ENCODE measurements at places on chromosomes 1 and 21. TPM values are rescaled to one million over a fixed set of nuclear protein-coding genes. Genes with fewer than 3 reads are reported as not detected.

GRCh38 chr1:248730507-248731335 is 24.8 kb downstream of the LYPD8 start:
- DNase-seq, result peak; percentile 91

SMAP2 gene
- total RNA-seq, result 35.4 TPM

GRCh38 chr1:162908780-162909179 is 47.8 kb upstream of the CCDC190 start:
- peak; percentile 89 for DNase-seq

HCN3 gene
- total RNA-seq, result 1.7 TPM

TMEM240 gene
- not detected for total RNA-seq

DNA sequence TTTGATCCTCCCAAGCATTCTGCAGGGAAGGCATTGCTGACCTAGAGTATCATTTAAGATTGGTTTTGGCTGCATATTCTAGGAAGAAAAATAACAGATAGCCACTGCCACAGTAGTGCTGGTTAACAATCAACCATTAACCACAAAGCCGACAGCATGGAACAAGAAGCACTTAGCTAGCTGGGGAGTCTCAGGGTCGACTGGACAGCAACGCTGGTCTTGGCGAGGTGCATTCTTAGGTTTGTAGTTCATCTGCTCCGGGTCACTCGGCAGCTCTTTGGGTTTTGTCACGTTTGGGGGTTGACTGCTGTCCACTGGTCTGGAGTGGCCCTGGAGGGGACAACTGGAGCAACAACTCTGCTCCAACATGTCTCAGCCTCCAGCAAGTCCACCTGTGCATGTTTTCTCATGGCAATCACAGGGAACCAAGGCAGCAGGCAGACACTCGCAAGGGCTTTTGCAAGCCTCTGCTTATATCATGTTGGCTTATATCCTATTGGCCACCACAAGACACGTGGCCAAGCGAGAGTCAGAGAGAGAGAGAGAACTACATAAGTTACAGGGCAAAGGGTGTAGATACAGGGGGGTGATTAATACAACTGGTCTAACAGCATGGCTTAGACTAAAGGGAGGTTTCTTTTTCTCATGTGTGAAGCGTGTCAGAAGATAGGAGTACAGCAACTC is 99.5 kb downstream of the LACTBL1 start:
- no peak for DNase-seq

C1orf185 gene
- total RNA-seq, result not detected

DNA sequence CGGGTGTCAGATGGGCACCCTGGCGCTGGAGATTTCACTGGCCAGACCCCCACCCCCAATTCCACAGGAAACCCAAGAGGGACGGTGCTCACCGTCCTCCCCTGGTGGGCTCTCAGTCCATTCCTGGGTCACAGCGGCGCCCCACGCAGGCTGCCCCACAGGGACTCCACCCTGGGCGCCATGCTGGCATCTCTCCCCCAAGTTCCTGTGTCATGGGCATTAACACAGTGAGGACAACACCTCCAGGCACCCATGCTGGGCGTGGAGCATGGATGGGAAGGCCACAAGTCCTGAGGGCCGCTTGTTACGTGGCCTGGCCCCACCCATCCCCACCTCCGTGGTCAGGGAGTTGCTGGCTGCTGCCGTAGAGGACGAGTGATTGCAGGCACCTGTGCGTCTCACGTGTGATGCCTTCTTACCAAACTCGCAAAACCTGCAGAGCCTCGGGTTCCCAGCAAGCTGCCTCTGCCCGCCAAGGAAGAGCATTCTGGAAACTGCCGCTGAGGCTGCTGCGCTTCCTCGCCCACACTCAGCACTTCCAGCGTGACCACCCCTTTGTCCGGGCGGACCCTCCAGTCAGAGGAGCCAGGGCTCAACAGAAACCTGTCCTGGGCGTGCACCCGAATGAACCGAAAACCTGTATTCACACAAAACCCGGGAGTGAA is 60.3 kb downstream of the SLX9 start:
- no peak for DNase-seq

DNA sequence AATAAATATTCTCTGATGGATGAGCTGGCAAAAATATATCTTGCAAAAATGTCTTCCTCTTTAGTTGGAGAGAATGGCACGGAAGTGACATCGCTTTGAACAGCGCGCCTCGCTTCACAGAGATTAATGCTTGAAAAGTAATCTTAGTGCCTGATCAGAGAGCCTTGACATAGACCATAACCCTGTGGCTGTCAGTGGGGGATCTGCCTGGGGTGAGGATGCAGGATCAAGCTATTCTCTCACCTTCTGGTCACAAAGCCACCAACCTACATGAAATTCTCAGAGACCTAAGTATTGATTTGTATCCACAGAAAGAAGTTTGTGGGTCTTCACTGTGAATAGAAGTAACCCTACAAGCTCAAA is 492.6 kb downstream of the LMO4 start:
- DNase-seq, result no peak

GRCh38 chr1:22827666-22828483 is 117.2 kb downstream of the EPHB2 start:
- no peak for DNase-seq

- no peak for DNase-seq
These were observed 55.6 kb upstream of the PPP2R5A start for GRCh38 chr1:212229654-212230053.

GRCh38 chr1:27141266-27142003 is 13.5 kb downstream of the SLC9A1 start:
- peak; percentile 84 for DNase-seq

- peak; percentile 72 for DNase-seq
These were observed 16.2 kb downstream of the LAPTM5 start for GRCh38 chr1:30741239-30741894.

FAM131C gene
- total RNA-seq, result 1.7 TPM

- DNase-seq, result peak; percentile 34
These were observed 19.5 kb upstream of the PSMB2 start for GRCh38 chr1:35660581-35661473.

- no peak for DNase-seq
These were observed at the start of gene CELA2B for GRCh38 chr1:15475752-15476314. Gene CELA2B, plus strand, starts transcription at chr1:15476104. Its CDS starts 22 bp downstream, at chr1:15476126.

- no peak for DNase-seq
These were observed 5.7 kb upstream of the ARID1A start for GRCh38 chr1:26690157-26690556.

GRCh38 chr1:166925810-166926478 is 49.4 kb downstream of the ILDR2 start:
- DNase-seq, result peak; percentile 97

NPL gene
- 0.86 TPM for total RNA-seq

RIIAD1 gene
- not detected for total RNA-seq

DNA sequence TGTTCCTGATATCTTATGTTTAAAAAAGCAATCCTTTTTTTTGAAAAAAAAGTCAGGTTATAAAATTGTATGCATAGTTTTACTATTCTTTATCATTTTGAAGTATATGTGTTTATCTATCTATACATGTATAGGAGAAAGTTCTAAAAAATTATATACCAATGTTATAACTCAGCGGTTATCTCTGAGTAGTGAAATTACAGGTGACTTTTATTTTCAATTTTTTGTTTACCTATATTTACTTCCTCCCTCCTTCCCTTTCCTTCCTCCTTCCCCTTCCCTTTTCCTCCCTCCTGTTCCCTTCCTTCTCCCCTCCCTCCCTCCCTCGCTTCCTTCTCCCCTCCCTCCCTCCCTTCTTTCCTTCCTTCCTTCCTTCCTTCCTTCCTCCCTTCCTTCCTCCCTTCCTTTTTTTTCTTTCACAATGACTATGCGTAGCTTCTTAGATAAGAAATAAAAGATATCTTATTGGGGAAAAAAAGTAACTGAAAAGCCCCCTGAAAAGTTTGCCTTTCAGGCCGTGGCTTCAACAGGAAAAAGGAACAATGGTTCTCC is 77.1 kb downstream of the ABCA4 start:
- DNase-seq, result no peak

LIN28A gene
- total RNA-seq, result not detected

GRCh38 chr1:41109310-41110197 is 88.0 kb upstream of the SLFNL1 start:
- peak; percentile 95 for DNase-seq

- DNase-seq, result no peak
These were observed 87.5 kb upstream of the CACYBP start for GRCh38 chr1:174912264-174912663.

GRCh38 chr1:42680921-42681683 is 1.1 kb upstream of the YBX1 start:
- DNase-seq, result peak; percentile 28

DNA sequence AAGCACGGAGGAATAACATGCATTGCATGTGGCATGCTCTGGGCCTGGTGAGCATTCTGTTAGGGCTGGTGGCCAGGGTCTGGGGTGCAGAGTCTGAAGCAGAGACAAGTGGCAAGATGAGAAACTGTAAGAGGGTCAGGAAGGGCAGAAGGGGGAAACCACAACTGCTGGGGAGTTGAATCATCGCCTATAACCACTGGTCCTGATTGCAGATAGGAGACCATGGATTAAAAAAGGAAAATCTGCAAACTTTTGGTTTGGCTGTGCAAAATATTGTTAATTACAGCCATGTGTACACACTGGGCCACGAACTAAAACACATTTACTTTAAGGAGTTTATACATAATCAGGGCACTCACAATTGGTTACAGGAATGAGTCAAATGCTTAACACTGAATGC is 76.6 kb downstream of the TGFBR3 start:
- peak; percentile 78 for DNase-seq
